ENCODE measurements at places on chromosomes 7 and 10.

DNA sequence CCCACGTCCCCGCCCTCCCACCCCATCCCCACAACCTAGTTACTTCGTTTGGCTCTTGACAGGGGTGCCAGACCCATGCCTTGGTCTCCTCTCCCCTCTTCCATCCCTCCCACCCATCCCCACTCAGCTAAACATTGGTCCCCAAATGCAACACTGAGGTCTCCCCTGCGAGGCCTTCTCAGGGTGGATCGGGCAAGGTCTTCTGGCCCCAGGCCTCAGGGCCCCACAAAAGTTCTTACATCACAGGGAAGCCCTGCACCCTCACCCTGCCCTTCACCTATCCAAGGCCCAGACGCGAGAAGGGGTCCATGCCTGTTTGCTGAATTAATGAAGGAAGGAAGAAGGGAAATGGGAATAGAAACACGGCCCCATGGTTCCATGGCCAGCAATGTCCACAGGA lies 32.0 kb downstream of the TNS3 start:
- DNase-seq: no peak

DNA sequence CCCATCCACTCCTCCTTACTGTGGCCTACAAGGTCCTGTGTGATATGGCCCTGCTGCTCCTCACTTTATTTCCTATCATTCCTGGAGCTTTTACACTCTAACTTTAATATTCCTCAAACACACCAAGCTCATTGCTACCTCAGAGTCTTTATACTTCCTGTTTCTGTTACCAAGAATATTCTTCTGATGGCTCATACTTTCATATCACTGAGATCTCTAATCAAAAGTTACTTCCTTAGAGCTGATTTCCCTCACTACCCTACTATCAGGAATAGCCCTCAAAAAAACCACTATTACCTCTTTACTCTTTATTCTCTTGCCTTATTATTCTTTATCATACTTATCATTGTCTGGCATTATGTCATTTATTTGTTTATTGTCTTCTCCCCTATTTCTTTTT lies 5.8 kb upstream of the PPP3CB start:
- DNase-seq: no peak

GRCh38 chr10:22719406-22720042 lies 5.1 kb upstream of the PIP4K2A start:
- no peak for DNase-seq

- no peak for DNase-seq
Observed at GRCh38 chr10:124671486-124672075, 72.6 kb downstream of the FAM53B start.

GRCh38 chr7:137576481-137576880 lies 232.9 kb upstream of the PTN start:
- DNase-seq: no peak

DNA sequence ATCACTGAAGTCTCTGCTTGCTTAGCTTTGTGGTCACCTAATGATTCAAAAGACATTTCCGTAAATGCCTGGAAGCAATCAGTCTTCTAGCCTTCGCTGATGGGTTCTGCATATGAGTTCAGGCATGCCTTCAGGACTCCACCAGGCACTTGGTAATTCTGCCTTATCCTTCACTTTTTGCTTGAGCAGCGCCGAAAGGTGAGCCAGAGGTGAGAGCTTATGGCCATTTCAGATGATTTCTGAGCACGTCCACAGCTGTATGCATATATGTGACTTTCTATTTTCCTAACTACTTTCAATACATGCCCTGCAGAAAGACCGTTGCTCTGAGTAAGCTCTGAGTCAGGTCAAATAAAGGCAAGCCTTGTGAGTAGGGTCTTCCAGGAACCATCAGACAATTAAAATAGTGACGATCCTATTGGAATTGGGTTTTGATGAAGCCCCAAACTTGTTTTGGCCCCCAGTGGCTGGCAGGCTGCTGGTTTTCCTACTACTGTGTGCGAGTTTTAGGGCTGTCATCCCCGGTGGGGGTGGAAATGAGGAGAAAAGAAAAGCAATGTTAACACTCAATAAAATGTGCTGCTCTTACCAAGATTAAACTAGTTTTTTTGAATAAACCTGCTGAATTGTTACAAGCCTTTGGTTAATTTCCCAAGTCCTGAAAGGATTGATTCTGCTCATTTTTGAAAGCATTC lies 154.4 kb upstream of the AKR1E2 start:
- no peak for DNase-seq

DNA sequence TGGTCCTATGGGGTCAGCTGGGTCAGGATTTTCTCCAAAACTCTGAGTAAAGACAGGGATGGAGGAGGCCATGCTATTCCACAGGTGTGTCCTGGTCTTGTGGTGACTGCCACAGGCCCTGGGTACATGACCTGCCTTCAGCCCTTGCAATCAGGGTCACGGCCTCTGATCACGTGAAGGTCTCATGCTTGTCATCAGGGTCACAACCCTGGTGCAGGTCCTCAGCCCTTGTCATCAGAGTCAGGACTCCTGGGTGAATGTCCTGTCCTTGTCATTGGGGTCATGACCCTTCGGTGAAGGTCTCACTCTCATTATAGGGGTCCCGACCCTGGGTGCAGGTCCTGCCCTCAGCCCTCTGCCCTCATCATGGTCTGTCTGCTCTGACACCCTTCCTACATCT lies 21.9 kb upstream of the TBRG4 start:
- DNase-seq: no peak

GRCh38 chr7:25282194-25282593 lies 53.9 kb upstream of the NPVF start:
- no peak for DNase-seq
